ENCODE measurements at places on chromosomes 2 and 18. TPM values are rescaled to one million over a fixed set of nuclear protein-coding genes. Genes with fewer than 3 reads are reported as not detected.

TOGARAM2 gene
- not detected for total RNA-seq

FARSB gene
- 13.9 TPM for total RNA-seq

ZSWIM2 gene
- not detected for total RNA-seq

BUB1 gene
- total RNA-seq: 5.8 TPM

FASTKD1 gene
- 4.3 TPM for total RNA-seq

EFEMP1 gene
- 5,147 TPM for total RNA-seq

CNTNAP5 gene
- total RNA-seq: not detected

ANO7 gene
- total RNA-seq: 1.6 TPM

DNAH6 gene
- total RNA-seq: under 0.01 TPM

SLC30A3 gene
- total RNA-seq: not detected

VPS4B gene
- 25.5 TPM for total RNA-seq

PIGN gene
- 36.6 TPM for total RNA-seq

PPP3R1 gene
- 19.3 TPM for total RNA-seq

SERPINB8 gene
- 6.9 TPM for total RNA-seq

TTR gene
- not detected for total RNA-seq

SERPINB4 gene
- not detected for total RNA-seq

PARD6G gene
- total RNA-seq: 1.1 TPM

SLC11A1 gene
- total RNA-seq: under 0.01 TPM

DNAJC5G gene
- total RNA-seq: not detected

GATA6 gene
- 61.4 TPM for total RNA-seq

HS6ST1 gene
- total RNA-seq: 53.1 TPM

C2orf15 gene
- total RNA-seq: not detected

MOCOS gene
- 1.1 TPM for total RNA-seq

LBX2 gene
- total RNA-seq: 2.1 TPM

KCNG2 gene
- 2.3 TPM for total RNA-seq

GCG gene
- total RNA-seq: not detected

DCC gene
- total RNA-seq: 0.36 TPM

FOXI3 gene
- not detected for total RNA-seq

POTEI gene
- not detected for total RNA-seq

GNAL gene
- total RNA-seq: 0.72 TPM

RMDN2 gene
- total RNA-seq: 4.0 TPM

RAD51AP2 gene
- total RNA-seq: not detected

DIPK1C gene
- not detected for total RNA-seq

STPG4 gene
- not detected for total RNA-seq

DSG1 gene
- not detected for total RNA-seq

RNU2-63P gene
- not detected for total RNA-seq

CSRNP3 gene
- 1.5 TPM for total RNA-seq

ICOS gene
- total RNA-seq: not detected

PDE1A gene
- total RNA-seq: 206 TPM

MSTN gene
- total RNA-seq: not detected

MROH2A gene
- total RNA-seq: not detected

All from cardiac atrium fibroblast (primary cell).